Smooth muscle cell of the pulmonary artery (primary cell): ENCODE measurements at places on chromosomes 11 and 22. TPM values are rescaled to one million over a fixed set of nuclear protein-coding genes. Genes with fewer than 3 reads are reported as not detected.

The POU2AF2 gene
- total RNA-seq = not detected in 2 replicates

The SLC29A2 gene
- 0.36 and 0.78 TPM in 2 replicates for total RNA-seq

The TTC38 gene
- 18.2 and 20.8 TPM in 2 replicates for total RNA-seq

The MTMR2 gene
- 39.8 and 52.9 TPM in 2 replicates for total RNA-seq

The PANX3 gene
- total RNA-seq = not detected in 2 replicates

The KRTAP5-9 gene
- not detected in 2 replicates for total RNA-seq

The WNT7B gene
- not detected in 2 replicates for total RNA-seq

The IGSF22 gene
- not detected in 2 replicates for total RNA-seq

The BATF2 gene
- total RNA-seq = 0.13 and 0.50 TPM in 2 replicates

The OR51G1 gene
- not detected in 2 replicates for total RNA-seq

The OR51B5 gene
- total RNA-seq = 0.13 and 0.17 TPM in 2 replicates

The KDM4E gene
- not detected in 2 replicates for total RNA-seq

The ASRGL1 gene
- total RNA-seq = 0.23 and 0.59 TPM in 2 replicates

The TSSK2 gene
- not detected in 2 replicates for total RNA-seq

The F2 gene
- not detected in 2 replicates for total RNA-seq

The CHRDL2 gene
- total RNA-seq = not detected in 2 replicates

The TEAD1 gene
- 104 and 107 TPM in 2 replicates for total RNA-seq

The SLC5A12 gene
- not detected in 2 replicates for total RNA-seq

The CRYBA4 gene
- total RNA-seq = not detected in 2 replicates
